Upper lobe of right lung (tissue), 1 donor: ENCODE measurements at places on chromosomes 16 and 17. TPM values are rescaled to one million over a fixed set of nuclear protein-coding genes. Genes with fewer than 3 reads are reported as not detected.

- no peak for DNase-seq
- H3K4me3 ChIP-seq = peak overlapping the region; percentile 83
- peak overlapping the region; percentile 51 for H3K27ac ChIP-seq
- no peaks in the 10 kb centered on the region for H3K27me3 ChIP-seq
Observed at GRCh38 chr16:23508589-23509440, 1.5 kb downstream of the GGA2 start.

DNA sequence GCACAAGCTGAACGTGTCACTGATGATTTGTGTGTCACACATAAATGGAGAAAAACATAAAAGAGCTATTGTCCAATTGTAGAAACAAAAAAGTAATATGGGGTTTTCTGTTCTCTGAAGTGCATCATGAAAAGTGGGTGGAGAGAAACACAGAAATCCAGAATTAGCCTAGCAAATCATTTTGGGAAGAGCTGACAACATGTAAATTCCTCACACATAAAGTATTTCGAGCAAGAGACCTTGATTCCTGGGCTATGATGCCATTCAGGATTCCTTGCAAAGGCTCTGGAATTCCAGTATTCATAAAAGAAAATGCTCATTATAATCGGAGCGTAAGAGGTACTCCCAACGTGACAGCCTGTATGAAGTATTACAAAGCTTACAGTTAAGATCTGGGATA, 1.1 kb downstream of the DCUN1D3 start:
- peaks cover 8% of the 10 kb centered on the region for H3K36me3 ChIP-seq
- H3K4me1 ChIP-seq = peaks cover 49% of the 10 kb centered on the region
- H3K4me3 ChIP-seq = peak overlapping the region; percentile 91
- no peak for DNase-seq
- H3K27ac ChIP-seq = peak overlapping the region; percentile 98

DNA sequence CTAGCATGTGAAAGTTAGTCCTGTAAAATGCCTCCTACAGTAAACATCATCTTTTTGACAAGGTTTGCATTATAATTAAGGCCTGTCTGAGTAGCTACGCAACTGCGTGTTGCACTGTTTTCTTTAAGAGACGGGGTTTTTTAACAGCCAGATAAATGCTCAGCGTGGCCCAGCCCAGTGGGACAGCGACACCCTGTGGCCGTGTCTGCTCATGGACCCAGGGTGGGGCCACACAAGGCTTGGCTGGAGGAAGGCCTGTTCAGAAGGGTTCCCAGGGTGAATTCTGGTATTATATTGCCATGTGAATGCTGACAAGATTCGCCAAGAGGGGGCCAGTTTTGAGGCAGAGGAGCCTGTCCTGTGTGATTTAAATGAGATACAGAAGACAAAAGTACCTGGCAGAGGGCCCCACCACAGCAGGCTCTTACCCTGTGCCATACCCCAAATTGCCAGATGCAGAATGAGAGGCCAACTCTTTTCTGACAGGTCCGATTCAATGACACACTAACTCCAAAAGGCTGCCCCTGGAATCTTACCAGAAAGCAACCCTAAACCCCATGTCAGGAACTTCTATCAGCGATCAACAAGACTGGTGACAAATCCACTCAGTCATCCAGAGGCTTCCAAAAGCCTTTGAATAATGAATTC, 65.9 kb upstream of the IRX6 start:
- H3K27ac ChIP-seq = no peak overlapping the region
- no peak overlapping the region for H3K4me3 ChIP-seq
- peaks cover 6% of the 10 kb centered on the region for H3K27me3 ChIP-seq
- no peaks in the 10 kb centered on the region for H3K36me3 ChIP-seq

DNA sequence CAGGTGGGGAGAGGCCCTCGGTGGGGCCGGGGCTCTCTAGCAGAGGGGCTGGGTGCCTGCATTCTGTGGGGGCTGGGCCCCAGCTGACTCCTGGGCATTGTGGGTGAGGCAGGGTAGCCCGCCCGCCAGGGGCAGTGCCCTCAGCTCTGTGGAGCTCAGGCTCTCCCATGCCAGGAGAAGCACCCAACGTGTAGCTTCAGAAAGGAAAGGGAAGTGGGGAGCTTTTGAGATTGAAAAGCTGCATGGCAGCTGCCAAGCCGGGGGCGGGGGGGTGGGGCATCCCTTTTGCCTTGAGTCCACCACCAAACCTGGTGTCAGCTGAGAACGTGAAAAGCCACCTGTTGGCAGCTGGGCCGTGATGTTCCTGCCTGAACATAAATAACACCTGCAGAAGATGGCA, 192.1 kb upstream of the CIBAR2 start:
- no peak overlapping the region for H3K27ac ChIP-seq
- peaks cover 22% of the 10 kb centered on the region for H3K4me1 ChIP-seq
- H3K4me3 ChIP-seq = no peak overlapping the region
- H3K36me3 ChIP-seq = no peaks in the 10 kb centered on the region

- no peaks in the 10 kb centered on the region for H3K27me3 ChIP-seq
- H3K4me3 ChIP-seq = no peak overlapping the region
- no peaks in the 10 kb centered on the region for H3K4me1 ChIP-seq
- H3K36me3 ChIP-seq = peaks cover 3% of the 10 kb centered on the region
- no peak for DNase-seq
Observed at GRCh38 chr17:76009969-76010661, 9.5 kb downstream of the CDK3 start.

- no peaks in the 10 kb centered on the region for H3K36me3 ChIP-seq
- peaks cover 28% of the 10 kb centered on the region for H3K27me3 ChIP-seq
- H3K4me1 ChIP-seq = no peaks in the 10 kb centered on the region
- no peak overlapping the region for H3K4me3 ChIP-seq
Observed at GRCh38 chr16:71426069-71426879, 15.6 kb downstream of the TLE7 start.

DNA sequence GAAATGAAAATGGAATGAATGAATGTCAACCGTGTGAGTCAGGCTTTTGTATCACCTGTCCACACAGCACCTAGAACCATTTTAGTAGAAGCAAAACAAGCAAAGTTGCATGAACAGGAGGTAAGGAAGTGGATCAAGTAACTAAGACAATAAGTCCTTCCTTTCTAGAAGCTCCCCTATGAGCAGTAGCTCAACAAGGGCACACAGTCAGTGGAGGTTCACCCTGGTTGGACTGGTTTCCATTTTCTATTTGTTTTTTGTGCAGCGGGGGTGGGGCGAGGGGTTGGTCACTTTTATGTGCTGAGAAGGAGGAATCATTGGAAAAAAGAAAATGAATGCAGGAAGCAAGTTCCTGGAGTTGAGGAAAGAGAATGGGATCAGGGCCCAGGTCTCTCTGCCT, 4.0 kb upstream of the HSBP1 start:
- no peak overlapping the region for H3K27ac ChIP-seq
- DNase-seq = no peak
- no peak overlapping the region for H3K4me3 ChIP-seq
- peaks cover 8% of the 10 kb centered on the region for H3K4me1 ChIP-seq
- no peaks in the 10 kb centered on the region for H3K36me3 ChIP-seq

GRCh38 chr17:44432254-44433157, 43.1 kb upstream of the ITGA2B start:
- no peaks in the 10 kb centered on the region for H3K27me3 ChIP-seq
- H3K4me1 ChIP-seq = no peaks in the 10 kb centered on the region
- no peak for DNase-seq
- no peak overlapping the region for H3K27ac ChIP-seq
- no peak overlapping the region for H3K4me3 ChIP-seq
- H3K36me3 ChIP-seq = peaks cover 70% of the 10 kb centered on the region

DNA sequence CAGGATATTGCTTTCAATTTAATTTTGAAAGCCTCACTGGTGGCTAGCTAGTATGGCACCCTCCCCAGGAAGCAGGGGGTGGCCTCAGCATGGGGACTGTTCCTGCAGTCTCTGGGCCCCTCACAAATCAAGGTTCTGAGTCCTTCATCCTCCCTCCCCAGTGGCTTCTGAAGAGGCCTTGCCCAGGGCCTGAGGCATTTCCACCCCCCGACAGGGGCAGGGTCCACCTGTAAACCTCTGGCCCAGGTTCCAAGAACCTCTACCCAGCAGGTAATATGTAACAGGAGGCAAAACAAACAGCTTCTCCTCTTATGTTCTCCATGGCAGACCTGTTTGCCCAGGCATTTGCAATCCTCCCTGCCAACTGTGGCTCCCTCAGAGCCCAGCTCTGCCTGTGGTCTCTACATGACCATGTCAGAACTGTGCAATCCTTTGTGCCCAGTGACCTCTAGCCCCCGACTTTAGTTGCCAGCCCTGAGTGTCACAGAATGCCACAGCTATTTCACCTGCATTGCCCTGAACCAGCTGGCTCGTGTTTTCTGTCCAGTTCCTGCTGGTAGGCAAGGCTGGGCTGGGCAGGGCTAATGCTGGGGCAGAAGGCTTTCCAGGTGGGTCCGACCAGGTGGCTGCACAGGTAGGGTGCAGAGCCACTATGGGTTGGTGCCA, 14.3 kb downstream of the ACSF2 start:
- no peaks in the 10 kb centered on the region for H3K27me3 ChIP-seq
- H3K4me1 ChIP-seq = peaks cover 13% of the 10 kb centered on the region
- DNase-seq = peak; percentile 71

GRCh38 chr16:63473725-63474124, 1437.5 kb upstream of the CDH8 start:
- no peaks in the 10 kb centered on the region for H3K27me3 ChIP-seq
- no peak overlapping the region for H3K27ac ChIP-seq
- no peak overlapping the region for H3K4me3 ChIP-seq
- DNase-seq = no peak
- no peaks in the 10 kb centered on the region for H3K36me3 ChIP-seq

The FBXW10 gene
- not detected for total RNA-seq

The EPOP gene
- total RNA-seq = 2.1 TPM

The CDH3 gene
- 9.6 TPM for total RNA-seq

The NAA60 gene
- 56.2 TPM for total RNA-seq

The GJC1 gene
- total RNA-seq = 22.8 TPM

The PDILT gene
- total RNA-seq = not detected

The ODAD4 gene
- 1.0 TPM for total RNA-seq
